MCF 10A (cell line): ENCODE measurements at places on chromosomes 16 and 17.

DNA sequence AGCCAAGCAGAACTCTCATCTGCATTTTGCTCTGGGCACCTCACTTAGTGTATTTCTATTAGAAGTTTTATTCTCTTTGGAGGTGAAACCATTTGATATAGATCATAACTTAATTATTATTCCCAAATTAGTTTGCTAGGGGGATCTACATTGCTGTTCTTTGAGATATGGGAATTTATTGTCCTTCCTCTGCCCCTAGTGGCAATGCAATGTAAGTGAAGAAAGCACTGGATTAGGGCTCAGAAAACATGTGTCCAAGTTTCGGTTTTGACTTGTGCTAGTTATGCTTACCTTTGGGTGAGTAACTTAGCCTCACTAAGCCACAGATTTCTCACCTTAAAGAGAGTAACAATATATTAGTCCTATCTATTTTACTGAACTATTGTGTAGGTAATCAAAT, 2.9 kb downstream of the KRT39 start:
- H3K4me1 ChIP-seq: peaks cover 6% of the 10 kb centered on the region
- H3K4me3 ChIP-seq: no peak overlapping the region
- peak; percentile 69 for DNase-seq
- no peaks in the 10 kb centered on the region for H3K36me3 ChIP-seq

DNA sequence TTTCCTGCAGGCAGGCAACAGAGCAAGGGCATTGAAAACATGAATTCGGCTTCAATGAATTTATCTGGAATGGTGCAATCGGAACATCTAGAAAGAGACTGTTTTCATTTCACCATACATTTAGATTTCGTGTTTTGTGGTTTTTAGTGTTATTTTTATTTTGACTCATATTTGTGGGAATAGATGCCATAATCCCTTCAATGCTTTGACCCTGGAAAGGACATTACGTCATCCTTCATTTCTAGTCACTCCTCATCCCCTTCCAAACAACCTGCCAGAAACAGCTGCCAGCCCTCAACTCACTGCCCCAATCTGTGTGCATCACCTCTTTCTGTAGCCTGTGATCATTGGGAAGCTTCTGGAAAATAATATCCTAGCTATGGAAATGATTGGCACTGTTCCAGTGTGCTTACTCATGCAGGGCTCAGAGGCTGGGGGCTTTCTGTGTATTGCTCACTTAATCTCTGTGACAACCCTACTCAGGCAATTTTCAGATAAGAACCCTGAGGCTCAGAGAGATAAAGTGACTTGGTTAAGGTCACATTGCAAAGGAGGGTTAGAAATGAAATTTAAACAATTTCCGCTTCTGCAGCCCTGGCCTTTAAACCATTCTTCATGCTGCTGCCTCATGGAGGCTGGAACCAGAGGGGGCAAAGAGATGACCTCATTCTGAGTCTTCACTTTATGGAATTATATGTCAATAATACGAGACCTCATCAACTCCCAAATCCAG, 9.5 kb upstream of the KSR1 start:
- H3K4me3 ChIP-seq: no peak overlapping the region
- no peaks in the 10 kb centered on the region for H3K36me3 ChIP-seq
- peaks cover 18% of the 10 kb centered on the region for H3K4me1 ChIP-seq
- peaks cover 61% of the 10 kb centered on the region for H3K27me3 ChIP-seq

DNA sequence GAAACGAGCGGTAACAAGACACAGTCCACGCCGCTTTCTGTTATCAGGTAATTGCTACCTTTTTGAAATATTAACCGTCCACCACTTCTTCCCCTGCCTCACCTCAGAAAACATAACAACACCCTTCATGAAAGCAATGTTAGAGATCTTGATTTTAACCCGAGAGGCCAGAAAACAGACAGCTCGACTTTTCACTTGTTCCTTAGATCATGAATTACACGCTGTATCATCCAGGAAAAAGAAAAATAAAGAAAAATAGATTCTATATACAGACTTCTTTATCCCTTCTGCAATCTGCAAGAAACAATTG, 957.1 kb upstream of the SOX9 start:
- no peaks in the 10 kb centered on the region for H3K4me1 ChIP-seq
- H3K27me3 ChIP-seq: no peaks in the 10 kb centered on the region
- H3K4me3 ChIP-seq: no peak overlapping the region
- H3K36me3 ChIP-seq: no peaks in the 10 kb centered on the region
- no peak overlapping the region for H3K27ac ChIP-seq

GRCh38 chr16:55058576-55058975, 127.9 kb downstream of the IRX5 start:
- no peaks in the 10 kb centered on the region for H3K4me1 ChIP-seq
- DNase-seq: no peak
- H3K27ac ChIP-seq: no peak overlapping the region
- no peak overlapping the region for H3K4me3 ChIP-seq
